ENCODE measurements at places on chromosomes 6 and 20.

DNA sequence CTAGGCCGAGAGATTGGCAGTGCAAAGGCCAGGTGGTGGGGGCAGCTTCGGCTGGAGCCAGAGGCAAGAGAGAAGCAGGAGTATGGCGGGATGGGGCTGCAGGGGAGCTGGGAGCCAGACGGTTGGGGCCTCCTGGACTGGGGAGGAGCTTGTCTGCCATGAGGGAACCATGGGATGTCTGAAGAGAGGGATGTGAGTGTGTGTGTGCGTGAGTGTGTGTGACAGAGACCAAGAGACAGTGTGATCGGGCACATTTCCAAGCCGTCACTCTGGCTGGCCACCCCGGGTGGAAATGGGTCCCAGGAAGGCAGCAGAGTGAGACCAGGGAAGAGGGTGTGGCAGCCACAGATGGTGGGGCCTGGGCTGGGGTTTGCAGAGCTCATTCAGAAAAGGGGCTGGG is 13.8 kb downstream of the PHACTR3 start:
- no peak for ATAC-seq

DNA sequence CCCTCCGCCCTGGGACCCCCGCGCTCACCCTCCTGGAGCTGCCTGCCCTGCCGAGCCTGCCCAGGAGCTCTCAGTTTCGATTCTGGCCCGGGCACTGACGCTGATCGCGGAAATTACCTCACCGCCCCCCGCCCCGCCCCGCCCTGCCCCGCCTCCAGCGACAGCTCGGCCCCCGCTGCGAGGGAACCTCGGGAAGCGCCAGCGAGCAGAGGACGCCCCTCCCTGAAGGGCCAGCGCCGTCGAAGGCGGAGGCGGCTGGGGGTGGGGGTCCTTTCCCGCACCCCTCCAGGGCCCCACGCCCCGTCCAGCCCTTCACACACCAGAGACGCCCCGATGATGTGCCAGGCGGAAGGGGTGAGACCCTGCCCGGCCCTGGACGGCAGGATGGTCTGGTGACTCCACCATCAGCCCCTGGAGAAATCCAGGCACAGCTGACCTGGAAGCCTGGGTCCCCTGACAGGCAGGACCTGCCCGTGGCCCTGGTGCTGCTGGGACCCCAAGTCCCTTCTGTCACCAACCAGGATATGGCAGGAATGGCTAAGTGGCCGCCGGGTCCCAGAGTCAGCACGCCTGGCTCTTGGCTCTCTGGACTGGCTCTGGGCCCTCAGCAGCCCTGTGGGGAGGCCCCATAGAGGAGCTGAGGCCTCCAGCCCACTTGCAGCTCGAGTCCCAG is at the start of gene HELZ2:
Gene HELZ2, minus strand, starts transcription at position 84 of the 673 bp plus-strand sequence. CDS start 1,854 bp downstream, outside the sequence.
- peak; percentile 86 for ATAC-seq

GRCh38 chr20:59084041-59084850 is 41.7 kb upstream of the PRELID3B start:
- no peak for ATAC-seq

GRCh38 chr20:41138475-41139226 is 1.3 kb downstream of the PLCG1 start:
- ATAC-seq = no peak

DNA sequence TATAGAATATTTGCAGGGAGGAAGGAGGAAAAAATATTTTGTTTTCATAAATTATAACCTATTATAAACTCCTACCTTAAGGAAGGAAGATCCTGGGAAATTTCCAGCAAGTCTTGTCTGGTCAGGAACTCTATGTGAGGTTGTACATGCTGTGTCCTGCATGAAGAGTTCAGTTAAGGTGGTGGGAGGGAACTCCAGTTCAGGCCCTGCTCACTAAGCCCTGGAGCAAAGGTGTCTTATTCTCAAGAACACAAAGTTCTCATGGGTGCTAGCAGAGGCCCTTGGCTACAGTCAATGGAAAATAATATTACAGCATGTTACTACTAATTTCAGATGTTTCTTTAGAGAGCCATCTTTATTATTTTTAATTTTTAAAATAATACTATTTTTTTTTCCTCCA is 3.8 kb upstream of the OGFRL1 start:
- ATAC-seq = no peak

DNA sequence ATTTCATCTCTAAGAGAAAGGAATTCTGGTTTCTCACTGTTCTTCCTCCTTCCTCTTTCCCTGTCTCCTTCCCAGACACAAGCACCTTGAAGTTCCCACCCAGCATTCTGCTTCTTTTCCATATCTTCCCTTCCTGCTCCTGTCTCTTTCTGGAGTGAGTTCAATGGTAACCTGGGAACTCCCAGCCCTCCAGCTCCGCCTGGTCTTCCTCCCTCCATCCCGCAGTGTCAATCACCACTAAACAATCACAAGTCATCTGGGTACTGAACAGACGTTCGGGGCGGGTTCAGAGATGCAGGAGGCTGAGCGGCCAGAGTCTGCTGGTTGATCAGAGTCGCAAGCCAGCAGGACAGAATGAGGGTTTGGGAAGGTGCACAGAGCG is 7.7 kb downstream of the TTBK1 start:
- ATAC-seq = no peak

- no peak for ATAC-seq
Observed at GRCh38 chr6:43287717-43288679, 10.1 kb upstream of the SLC22A7 start.

GRCh38 chr6:33746036-33746600 is 587 bp downstream of the IP6K3 start:
- ATAC-seq = peak; percentile 15

DNA sequence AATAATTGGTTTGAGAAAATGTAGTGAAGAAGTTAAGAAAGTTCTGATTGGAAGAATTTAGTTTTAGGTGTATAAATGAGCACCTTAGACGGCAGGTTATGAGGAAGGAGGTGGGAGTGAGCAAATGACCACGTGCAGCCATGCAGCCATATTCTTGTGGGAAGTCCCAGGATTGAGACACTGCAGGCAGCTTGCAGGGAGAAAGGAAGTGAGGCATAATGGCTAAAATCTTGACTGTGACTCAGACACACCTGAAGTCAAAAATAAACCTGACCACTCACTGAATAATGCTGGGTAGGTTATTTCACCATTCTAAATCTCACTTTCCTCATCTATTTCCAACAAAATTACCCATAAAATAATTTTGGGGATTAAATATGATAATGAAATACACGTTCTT is 16.6 kb downstream of the DSE start:
- ATAC-seq = no peak

GRCh38 chr6:170035901-170036304 is 255.0 kb downstream of the DLL1 start:
- no peak for ATAC-seq

DNA sequence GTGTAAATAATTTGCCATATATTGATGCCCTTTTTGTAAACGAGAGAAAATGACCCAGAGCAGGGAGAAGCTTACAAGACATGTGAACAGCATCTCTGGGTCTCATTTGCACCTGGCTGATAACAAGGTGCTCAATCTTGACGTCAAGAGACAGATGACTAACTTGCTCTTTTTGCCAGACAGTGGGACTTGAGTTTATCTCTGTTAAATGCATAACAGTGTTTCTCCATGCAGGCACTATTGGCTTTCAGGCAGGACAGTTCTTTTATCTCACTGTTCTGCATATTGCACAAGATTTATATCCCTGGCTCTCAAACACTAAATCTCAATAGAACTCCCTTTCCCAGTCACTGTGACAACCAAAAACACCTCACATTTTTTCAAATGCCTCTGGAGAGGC is 56.4 kb downstream of the RFX6 start:
- ATAC-seq = no peak

GRCh38 chr6:126110512-126111270 is 124.4 kb downstream of the TRMT11 start:
- no peak for ATAC-seq

DNA sequence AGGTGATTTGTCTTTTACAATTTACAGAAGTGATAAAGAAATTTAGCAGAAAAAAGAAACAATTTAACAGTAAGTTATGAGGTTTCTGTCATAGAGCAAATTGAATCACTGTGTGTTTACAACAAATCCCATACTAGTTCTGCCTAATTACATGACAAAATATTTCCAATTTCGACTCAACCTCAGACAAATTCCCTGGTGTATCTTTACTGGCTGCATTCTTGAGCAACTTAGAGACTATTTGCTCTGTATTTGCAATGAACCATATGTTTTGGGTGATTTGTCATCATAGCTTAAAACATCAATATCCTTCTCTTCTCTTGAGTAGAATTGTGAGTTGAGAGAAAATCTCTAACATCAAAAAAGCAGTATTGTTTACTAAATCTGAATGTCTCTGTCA is 128.7 kb downstream of the SIM1 start:
- no peak for ATAC-seq

GRCh38 chr6:6788394-6789032 is 200.0 kb downstream of the LY86 start:
- ATAC-seq = no peak

GRCh38 chr6:51414361-51414760 is 595.7 kb downstream of the TFAP2B start:
- ATAC-seq = no peak

DNA sequence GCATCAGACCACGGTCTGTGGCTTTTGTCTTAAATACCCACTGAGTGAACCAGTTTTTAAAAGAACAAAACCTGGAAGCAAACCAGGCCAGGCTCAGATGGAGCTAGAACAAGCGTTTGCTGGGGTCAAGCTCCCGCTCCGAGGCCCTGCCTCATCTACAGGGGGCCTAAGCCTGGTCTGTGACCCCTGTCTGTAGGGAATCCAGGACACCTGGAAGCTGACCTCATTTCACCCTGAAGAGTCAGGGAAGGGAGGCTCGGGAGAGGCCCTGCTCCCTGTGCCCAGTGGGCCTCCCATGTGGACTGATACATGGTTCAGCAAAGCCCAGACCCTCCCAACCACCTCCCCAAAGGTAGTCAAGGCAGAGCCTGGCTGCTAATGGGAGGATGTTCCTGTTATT is 26.8 kb upstream of the DLGAP4 start:
- ATAC-seq = no peak

- no peak for ATAC-seq
Observed at GRCh38 chr6:72783666-72784065, 161.8 kb downstream of the KCNQ5 start.

DNA sequence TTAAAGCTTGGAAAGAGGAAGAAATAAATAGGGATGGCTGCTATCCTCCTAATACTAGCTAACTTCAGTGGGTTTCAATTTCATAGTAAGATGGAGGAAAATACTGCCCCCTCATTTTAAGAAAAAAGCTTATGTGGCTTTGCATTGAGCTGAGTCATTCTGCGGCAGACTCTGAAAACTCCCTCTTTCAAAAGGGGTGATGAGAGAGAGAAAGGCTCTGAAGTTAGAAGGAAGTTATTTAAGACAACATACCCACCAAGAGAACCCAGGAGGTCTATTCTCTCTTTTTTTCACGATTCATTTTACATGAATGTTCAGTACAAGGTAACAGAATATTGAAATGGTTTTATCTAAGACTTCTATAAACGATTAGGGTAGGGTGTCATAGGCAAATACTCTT is 4.5 kb downstream of the PRDM13 start:
- no peak for ATAC-seq

GRCh38 chr20:9573335-9574151 is 59.2 kb downstream of the LAMP5 start:
- no peak for ATAC-seq

GRCh38 chr6:41720262-41720620 is 15.2 kb downstream of the TFEB start:
- ATAC-seq = no peak

DNA sequence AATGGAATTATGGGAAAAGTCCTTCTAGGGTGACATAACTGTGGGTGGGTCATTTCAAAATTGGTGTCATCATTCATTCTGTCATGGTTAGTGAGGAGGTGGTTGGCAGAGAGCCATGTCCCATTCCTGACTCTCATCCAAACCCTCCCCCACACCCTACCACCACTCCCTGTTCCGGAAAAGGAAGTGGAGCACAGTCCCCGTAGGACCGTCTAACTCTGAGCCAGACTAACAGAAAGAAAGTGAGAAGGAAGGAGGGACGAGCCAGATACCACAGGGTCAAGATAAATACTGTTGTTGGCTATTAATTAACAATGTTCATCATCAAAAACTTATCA is 4.8 kb downstream of the TRIM10 start:
- ATAC-seq = peak; percentile 74

GRCh38 chr6:151763303-151763702 is 44.2 kb upstream of the ESR1 start:
- peak; percentile 41 for ATAC-seq
